ENCODE measurements at places on chromosomes 1 and 21.

DNA sequence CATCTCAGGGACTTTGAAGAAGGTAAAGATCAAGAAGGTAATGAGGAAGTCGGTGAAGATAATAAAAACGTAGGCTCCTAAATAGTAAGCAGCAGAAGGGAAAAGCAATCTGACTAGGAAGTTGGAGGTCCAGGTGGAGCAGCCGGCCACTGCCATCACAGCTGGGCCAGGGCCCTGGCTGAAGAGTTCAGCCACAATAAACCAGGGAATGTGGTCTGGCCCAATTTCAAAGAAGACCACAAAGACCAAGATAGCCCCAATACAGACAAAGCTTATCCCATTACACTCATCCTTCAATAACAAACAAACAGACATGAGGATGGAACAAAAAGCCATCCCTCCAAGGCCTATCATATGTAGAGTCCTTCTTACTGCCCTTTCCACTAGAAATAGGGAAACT is 18.4 kb upstream of the JAK1 start:
- no peak for DNase-seq

GRCh38 chr1:62335656-62336055 is 16.4 kb upstream of the KANK4 start:
- DNase-seq: no peak

DNA sequence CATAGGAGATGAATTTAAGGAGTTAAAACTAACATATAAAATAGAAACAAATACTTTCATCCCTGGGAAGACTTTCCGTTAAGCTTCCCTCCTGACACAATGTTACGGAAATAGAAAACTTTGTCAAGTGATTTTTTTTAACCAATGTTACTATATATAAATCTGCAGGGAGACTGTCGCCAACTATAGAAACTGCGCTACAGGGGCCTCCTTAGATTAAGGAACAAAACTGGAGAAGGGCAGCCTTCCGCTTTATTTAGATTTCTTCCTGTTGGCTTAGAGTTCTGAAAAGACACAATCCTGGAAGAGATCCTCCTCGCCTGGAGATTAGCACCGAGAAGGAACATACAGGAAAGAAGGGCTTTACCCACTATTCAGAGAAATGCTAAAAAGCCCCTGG is 1.5 kb downstream of the MGST3 start:
- no peak for DNase-seq

GRCh38 chr1:10324627-10325026 is 74.2 kb upstream of the PGD start:
- no peak for DNase-seq

GRCh38 chr1:88230126-88230525 is 453.9 kb upstream of the PKN2 start:
- no peak for DNase-seq

DNA sequence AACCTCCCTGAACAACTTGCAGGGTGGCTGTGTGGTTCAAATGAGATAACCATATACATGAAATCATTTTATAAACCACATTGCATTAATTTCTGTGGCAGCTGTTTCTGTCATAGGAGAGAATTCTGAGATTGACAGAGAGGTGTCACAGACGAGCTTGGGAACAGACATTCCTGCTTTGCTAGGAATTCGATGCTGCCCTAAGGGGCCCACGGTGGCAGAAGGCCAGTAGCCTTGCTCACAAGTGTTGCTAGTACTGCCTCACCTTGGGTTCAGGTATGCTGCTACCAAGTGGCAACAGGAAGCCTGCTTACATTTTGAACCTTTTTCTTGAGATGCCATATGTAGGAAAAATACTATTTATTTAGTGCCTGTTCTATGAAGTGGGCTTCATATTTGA is 13.4 kb downstream of the KCNA10 start:
- DNase-seq: no peak

DNA sequence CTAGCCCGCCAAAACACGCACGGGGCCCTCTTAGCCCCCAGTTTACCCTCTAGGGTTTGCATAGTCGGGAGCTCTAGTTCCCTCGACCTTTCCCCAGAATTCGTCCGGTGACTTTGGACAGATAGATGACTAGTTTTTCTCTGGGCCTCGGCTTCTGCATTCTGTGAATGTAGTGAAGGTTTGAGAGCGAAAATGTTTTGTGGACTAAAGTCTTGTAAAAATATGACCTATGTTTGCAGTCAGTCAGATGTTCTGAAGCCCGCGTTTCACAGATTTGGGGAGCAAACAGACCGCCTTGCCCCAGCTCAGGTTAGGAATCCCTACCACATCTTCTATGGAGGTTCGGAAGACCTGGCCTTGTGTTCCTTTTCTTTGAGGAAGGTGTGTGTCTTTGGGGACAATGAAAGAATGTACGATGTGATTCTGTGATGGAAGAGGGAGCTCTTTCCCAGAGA is 401 bp downstream of the UQCRH start:
- DNase-seq: no peak

DNA sequence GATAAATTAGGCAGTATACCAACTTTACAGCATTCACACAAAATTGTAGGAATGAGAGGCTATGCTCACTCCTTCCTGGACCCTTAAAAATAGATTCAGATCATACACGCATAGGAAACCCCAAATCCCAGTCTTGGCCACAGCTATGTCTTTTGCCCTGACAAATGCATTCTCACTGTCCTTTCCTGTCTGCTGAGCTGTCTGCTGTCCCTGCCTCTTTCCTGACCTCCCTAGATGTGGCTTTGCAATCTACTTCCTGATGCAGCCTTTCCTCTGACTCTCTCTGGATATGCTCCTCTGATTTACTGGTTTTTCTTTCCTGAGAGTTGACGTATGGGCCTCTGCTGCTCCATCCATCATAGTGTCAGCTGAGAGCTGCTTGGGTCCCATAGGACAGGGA is 59.8 kb upstream of the SLC35F3 start:
- DNase-seq: no peak

- no peak for DNase-seq
Measured at GRCh38 chr1:201050515-201051277, 27.2 kb upstream of the KIF21B start.

GRCh38 chr1:12629511-12629956 is 11.5 kb upstream of the DHRS3 start:
- DNase-seq: no peak

DNA sequence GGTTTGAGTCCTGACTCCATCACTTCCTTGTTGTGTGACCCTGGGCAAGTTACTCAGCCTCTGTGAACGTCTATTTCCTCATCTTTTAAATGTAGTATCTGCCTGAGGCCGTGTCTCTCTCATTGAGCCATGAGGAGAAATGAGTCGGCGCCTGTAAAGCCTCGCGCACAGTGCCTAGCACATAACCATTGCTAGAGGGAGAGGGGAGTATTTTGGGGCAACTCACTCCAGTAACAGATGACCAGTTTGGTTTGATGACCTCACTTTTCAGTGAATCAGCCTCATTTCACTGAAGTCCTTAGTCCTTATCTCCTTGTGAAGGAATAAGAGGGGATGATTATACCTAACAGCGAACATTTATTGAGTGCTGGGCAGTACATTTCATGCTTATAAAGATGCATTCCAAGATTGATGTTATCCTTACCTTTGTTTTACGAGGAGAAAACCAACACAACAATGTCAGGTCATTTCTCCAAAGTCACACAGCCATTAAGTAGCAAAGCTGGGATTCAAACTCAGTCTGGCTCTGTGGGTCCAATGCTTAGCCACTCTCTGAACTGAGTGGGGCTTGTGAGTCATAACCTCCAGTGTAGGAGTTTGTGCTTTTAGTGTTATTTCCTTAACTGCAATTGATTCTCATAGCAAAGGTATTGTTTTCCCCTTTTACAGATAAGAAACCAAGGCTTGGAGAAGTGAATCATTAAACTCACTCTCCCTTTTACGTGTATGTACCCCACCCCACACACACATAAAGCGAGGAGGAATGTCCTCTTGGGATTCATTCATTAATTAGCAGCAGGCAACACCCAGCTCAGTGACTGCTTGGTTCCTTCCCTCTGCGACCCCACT is 25.9 kb downstream of the KCNC4 start:
- DNase-seq: peak; percentile 47

DNA sequence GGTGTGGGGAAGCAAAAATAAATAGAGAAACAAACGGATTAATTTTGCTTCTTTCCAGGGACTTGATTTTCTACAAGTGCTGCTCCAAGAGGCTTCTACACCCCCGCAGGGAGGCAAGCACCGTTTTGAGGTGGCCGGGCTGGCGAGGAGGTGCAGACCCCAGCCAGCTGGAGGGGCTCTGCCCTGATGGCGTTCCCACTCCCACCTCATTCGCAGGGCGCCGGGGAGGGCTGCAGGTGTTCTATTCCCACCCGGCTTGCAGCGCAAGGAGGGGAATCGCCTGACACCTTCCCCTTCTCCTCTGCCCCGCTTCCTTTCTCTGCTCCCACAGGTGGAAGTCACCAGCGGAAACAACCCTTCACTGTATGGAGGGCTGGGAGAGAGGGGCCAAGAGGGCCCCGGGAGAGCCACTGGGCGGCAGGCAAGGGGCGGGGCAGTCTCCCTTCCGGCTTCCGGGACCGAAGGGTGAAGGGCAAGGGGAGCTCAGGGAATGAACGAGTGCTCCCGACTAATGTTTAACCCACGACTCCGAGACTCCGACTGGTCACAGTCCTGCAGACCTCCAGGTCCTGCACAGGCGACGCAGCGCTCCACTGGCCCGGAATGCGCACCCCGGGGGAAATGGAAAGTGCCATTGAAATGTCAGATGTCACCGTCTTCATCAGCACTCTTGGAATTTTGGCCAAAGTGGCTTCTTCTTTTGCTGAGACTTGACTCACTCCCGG is 29.1 kb downstream of the TEX35 start:
- DNase-seq: peak; percentile 41

DNA sequence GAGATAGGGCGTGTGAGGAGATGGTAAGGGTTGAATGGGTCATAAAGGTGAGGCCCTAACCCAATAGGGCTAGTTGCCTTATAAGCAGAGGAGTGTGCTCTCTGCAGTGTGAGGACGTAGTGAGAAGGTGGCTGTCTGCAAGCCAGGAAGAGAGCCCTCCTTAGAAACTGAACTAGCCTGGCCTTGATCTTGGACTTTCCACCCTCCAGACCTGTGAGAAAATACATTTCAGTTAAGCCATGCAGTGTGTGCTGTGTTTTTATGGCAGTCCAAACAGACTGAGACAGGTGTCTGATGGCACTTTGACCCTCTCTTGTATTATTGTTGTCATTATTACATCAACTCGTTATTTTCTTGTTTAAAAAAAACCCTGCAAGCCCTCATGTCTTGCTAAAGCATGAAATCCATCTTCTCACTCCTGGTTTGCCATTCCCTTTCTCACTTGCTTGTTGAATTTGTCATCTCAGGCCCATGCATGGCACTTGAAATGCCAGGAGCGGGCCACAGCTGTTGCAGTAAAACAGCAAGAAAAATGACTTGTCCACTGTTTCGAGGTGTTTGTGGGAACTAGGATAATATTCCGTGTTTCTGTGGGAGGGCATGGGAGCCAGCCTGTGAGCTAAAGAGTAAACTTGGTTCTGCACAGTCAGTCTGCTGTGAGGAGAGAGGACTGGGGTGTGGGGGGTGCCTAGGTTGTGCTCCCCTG is 78.6 kb downstream of the STUM start:
- no peak for DNase-seq

- DNase-seq: no peak
Measured at GRCh38 chr1:151849126-151849525, 4.4 kb downstream of the THEM5 start.

DNA sequence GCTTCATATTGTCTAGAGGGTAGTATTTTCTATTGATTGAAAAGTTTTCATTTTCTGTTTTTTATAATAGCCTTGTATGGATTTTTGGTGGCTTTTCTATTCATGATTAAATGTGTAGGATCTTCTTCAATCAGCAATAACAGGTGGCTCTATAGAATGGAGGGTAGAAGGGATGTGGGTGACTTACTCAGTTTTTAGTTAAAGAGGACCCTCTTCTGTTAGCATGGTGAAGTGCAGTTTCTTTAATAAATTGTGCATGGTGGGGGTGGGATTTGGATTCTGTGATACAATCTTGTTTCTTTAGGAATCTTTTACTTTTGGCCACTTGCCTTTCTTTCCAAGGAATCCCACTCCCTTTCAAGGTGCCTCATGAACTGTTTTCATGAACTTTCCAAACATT is 64.7 kb downstream of the SLC35A3 start:
- DNase-seq: peak; percentile 31

DNA sequence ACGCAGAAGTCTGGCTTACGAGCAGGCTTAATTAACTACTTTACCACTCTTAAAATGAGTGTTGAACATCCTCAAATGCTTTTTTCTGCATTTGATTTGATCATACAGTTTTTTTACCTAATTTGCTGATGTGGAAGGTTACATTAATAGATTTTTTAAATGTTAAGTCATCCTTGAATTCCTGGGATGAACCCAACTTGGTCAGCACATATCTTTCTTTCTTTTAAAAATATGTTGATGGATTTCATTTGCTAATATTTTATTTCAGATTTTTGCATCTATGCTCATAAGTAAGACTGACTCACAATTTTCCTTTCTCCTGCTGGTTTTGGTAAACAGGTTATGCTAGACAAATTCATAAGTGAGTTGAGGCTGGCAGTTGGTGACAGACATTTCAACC is 82.9 kb downstream of the LHX4 start:
- no peak for DNase-seq

DNA sequence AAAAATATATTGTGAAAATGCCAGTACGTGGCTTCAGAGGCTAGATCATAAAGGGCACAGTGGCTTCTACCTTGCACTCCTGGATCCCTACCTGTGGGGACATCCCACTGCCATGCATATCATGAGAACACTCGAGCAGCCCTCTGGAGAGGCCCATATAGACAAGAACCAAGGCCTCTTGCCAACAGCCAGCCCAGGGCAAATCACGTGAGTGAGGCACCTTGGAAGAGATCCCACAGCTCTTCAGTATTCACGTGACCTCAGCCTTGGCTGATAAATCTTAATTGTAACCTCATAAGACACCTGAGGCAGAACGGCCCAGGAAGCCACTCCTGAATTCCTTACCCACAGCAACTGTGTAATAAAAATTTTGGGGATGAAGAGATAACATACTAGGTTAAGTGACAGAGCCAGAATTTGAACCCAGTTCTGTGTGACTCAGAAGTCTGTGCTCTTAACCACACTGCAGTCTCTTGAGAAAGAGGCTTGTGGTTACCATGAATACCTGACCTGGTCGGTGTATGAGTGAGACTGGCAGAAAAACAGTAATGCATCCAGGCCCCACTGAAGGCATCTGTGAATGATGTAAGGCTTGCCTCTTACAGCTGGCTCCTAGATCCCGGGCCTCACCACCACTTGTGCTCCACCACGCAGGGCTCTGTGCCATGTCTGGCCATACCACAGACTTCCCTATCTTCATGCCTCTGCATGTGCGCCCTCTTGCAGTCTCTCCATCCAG is 6.9 kb upstream of the A3GALT2 start:
- DNase-seq: no peak

GRCh38 chr1:164511001-164511705 is 47.8 kb upstream of the PBX1 start:
- DNase-seq: no peak

DNA sequence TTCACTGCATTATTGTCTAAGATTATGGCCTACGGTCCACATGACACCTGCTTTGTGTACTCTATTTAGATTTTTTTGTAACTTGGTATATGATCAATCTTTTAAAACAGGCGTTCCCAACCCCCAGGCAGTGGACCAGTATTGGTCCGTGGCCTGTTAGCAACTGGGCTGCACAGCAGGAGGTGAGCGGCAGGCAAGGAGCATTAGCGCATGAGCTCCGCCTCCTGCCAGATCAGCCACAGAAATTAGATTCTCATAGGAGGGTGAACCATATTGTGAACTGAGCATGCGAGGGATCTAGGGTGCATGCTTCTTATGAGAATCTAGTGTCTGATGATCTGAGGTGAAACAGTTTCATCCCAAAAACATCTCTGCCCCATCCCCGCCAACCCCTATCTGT is 228.4 kb upstream of the NR5A2 start:
- no peak for DNase-seq

GRCh38 chr21:18545908-18546307 is 142.3 kb upstream of the TMPRSS15 start:
- no peak for DNase-seq
